ENCODE measurements at places on chromosomes 5 and 9.

GRCh38 chr9:40925149-40925548 lies 203.3 kb downstream of the FOXD4L6 start:
- DNase-seq: no peak

- no peak for DNase-seq
Observed at GRCh38 chr5:124536333-124536732, 210.1 kb downstream of the ZNF608 start.

- no peak for DNase-seq
Observed at GRCh38 chr5:110751902-110752762, 13.3 kb downstream of the SLC25A46 start.

DNA sequence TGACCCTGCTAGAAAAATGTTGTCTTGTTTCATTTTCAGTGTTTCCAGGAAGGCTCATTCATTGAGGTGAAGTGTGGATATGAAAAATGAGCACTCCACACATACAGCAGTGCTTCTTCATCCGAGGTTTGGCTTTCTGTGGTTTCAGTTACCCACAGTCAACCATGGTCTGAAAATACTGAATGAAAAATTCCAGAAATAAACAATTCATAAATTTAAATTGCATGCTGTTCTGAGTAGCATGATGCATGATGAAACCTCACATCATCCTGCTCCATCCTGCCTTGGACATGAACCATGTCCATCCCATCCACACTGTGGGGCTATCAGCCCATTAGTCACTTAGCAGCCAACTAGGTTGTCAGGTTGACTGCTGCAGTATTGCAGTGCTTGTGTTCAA lies 10.4 kb upstream of the SLC45A2 start:
- no peak for DNase-seq

DNA sequence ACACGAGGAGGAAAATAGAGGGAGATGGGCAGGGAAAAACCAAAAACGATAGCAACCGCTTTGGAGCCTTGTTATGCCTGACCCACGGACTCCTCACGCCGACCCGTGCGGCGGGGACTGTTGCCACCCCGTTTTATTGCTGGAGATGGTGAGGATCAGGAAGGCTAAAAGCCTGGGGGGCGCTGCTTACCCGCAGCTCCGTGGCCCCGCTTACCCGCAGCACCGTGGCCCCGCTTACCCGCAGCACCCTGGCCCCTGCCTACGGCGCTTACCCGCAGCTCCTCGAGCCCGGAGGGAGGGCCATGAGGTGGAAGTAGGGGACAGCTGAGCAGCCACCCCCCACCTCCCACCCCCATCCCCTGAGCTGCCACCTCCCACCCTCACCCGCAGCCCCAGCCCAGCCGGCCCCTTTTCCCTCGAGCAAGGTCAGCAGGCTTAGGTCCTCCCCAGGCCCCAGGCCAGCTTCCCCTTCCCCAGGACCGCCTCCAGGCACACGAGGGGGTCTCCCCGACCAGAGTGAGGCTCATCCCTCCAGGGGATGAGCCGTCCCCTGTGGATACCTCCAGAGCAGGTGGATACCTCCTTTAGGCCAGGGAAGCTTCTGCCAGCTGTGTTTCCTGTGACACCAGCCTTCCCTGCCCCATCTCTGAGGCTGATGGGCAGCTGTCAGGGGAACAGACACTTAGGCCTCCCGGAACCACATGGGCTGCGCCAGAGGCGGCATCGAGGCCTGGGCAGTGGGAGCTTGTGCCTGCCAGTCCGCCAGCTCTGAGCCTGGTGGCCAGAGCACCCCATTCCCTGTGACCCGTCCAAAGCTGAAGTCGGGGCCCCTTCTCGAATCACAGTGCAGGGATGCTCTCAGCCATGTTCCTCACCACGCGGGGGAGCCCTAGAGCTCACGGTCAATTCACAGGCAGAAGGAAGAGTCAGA lies 92.3 kb downstream of the LMX1B start:
- DNase-seq: no peak

- no peak for DNase-seq
Observed at GRCh38 chr9:68492806-68493205, 47.9 kb downstream of the TMEM252 start.

GRCh38 chr5:89036704-89037489 lies 153.9 kb upstream of the MEF2C start:
- no peak for DNase-seq

- no peak for DNase-seq
Observed at GRCh38 chr5:40787986-40788385, 10.2 kb downstream of the PRKAA1 start.

DNA sequence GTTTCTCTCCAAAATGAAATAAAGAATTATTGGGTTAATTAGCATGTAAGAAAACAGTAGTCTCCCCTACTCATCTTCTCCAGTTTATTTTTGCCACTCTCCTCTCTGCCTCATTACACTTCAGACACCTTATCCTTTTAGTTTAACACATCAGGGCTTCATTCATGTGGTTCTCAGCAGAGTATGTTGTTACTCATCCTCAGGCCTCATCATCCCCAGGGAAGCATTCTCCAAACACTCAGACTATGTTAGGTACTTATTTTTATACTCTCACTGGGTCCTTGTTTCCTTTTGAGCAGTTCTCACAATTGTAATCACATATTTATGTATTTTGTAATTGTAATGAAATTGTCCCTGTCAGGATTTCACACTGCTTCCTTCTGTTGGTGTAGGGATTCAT lies 470.5 kb downstream of the PDE4D start:
- DNase-seq: no peak

GRCh38 chr5:43148417-43148816 lies 27.7 kb downstream of the ZNF131 start:
- no peak for DNase-seq

DNA sequence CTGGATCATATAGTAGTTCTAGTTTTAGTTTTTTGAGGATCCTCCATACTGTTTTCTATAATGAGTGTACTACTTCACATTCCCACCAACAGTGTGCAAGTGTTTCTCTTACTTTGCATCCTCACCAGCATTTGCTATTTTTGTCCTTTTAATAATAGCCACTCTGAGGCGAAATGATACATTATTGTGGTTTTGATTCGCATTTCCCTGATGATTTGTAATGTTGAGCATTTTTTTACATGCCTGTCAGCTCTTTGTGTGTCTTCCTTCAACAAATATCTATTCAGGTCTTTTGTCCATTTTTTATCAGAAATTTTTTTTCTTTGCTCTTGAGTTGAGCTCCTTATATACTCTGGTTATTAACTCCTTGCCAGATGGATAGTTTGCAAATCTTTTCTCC lies 114.0 kb downstream of the ADAMTSL1 start:
- DNase-seq: no peak

DNA sequence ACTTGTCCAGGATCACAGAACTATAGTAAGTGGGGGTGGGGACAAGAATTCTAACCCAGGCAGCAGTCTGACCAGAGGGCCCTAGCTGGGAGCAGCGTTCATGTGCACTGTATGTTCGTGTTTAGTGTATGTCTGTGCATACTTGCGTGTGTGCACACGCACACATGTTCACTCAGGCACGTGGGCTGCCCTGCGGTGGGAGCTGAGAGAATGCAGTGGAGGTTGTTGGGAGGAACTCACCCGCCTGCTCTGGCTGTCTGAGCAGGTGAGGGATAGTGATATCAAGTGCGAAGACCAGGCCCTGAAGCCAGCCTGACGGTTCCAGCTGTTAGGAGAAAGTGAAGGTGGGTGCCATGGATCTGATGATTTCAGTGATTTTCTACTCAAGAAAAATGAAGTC lies 942 bp downstream of the DCANP1 start:
- DNase-seq: no peak

- DNase-seq: no peak
Observed at GRCh38 chr5:1013238-1013947, 4.8 kb downstream of the NKD2 start.

GRCh38 chr5:94993491-94993890 lies 291.4 kb downstream of the MCTP1 start:
- DNase-seq: no peak

- no peak for DNase-seq
Observed at GRCh38 chr9:85543196-85543595, 198.6 kb downstream of the AGTPBP1 start.

- DNase-seq: peak; percentile 14
Observed at GRCh38 chr9:93582115-93582514, 5.7 kb downstream of the PHF2 start.

DNA sequence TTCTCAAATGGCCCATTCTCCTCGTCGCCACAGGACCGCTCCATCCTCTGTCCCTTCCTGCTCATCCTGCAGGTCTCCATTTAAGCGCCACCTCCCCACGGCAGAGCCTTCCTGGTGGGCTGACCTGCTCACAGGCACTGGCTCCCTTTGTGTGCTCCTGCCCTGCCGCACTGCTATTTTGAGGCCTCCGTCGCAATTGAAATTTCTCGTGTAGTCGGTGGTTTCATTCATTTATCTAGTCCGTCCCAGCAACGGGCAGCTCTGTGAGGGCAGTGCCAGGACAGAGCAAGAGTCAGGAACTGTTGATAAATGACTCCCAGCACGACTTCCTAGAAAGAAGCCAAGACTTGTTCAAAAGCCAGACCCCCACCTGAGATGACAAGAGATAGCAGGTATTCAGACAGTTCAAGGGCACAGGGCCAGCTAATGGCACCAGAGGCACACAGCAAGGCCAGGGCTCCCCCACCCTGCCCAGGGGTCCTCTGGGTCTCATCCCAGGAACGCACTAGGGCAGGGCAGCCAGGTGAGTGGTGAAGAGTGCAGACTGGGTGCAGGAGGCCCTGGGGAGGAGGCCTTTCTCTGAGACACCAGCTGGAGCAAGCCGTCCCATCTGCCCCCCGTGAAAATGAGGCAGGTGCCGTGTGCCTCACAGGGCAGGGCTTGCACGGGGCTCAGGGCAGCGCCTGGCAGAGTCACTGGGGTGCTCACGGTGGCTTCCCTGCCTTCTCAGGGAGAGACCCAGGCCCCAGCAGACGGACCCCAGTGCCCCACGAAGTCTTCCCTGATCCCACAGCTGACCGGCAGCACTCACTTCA lies 36.9 kb downstream of the FAM78A start:
- no peak for DNase-seq

DNA sequence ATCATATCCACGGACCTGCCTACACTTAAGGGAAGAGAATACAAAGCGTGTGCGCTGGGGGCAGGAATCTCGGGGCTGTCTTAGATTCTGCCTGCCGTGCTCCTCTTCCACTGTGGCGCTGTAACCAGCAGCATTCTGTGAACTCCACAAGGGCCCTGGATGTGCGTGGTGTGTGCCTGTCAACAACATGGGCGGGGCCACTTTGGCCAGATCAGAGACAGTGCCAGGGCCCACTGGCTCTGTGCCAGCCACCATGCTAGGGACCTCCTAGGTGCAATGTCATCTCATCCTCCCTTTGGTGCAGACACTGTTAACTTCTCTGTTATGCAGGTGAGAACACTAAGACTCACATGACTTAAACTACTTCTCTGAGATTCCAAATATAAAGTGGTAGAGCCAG lies 113.7 kb downstream of the COL23A1 start:
- DNase-seq: no peak

GRCh38 chr5:161150441-161150988 lies 298.5 kb upstream of the ATP10B start:
- no peak for DNase-seq

DNA sequence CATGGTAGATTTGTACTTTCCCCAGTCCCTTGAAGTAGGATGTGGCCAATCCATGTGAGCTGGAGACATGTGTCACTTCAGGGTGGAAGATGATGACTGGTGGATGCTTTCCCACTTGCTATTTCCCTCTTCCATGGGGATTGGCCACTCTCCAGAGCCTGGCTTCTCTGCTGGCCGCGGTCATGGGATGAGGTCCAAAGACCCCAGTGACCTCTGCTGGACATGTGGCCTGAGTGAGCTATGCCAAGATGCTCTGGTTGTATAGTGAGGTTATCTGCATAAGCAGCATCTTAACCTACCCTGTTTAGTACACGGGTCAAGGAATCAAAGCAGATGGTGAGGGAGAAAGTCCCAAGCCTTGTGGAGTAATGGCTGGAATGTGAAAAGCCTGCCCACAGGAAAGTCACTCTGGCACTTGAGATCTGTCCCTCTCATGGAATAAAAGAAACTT lies 47.1 kb downstream of the SH3PXD2B start:
- DNase-seq: no peak

DNA sequence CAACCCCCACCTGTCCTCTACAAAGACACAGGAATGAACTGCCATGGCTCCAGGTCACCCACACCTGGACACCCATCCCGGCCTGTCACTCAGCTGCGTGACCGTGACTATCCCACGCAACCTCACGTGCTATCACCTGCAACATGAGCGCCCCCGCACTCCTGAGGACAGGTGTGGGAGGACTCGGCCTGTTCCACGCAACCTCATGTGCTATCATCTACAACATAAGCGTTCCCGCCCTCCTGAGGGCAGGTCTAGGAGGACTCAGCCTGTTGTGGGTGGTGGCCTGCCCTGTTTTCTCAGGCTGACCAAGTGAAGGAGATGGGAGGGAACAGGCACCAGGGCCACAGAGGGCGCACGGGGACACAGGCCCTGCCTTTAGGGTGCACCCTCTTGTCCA lies 4.1 kb downstream of the QSOX2 start:
- DNase-seq: no peak

GRCh38 chr9:110029429-110029955 lies 178.5 kb downstream of the C9orf152 start:
- no peak for DNase-seq

GRCh38 chr5:83059341-83059740 lies 17.9 kb downstream of the TMEM167A start:
- no peak for DNase-seq

Data from NCI-H187 (cell line).